Right atrium auricular region (tissue), 2 donors: ENCODE measurements at places on chromosomes 13 and 19. TPM values are rescaled to one million over a fixed set of nuclear protein-coding genes. Genes with fewer than 3 reads are reported as not detected.

- DNase-seq: no peak
These were observed 1.8 kb upstream of the DIAPH3 start for GRCh38 chr13:60165391-60166099.

- DNase-seq: no peak
These were observed 658 bp downstream of the SIN3B start for GRCh38 chr19:16829822-16830289.

DNA sequence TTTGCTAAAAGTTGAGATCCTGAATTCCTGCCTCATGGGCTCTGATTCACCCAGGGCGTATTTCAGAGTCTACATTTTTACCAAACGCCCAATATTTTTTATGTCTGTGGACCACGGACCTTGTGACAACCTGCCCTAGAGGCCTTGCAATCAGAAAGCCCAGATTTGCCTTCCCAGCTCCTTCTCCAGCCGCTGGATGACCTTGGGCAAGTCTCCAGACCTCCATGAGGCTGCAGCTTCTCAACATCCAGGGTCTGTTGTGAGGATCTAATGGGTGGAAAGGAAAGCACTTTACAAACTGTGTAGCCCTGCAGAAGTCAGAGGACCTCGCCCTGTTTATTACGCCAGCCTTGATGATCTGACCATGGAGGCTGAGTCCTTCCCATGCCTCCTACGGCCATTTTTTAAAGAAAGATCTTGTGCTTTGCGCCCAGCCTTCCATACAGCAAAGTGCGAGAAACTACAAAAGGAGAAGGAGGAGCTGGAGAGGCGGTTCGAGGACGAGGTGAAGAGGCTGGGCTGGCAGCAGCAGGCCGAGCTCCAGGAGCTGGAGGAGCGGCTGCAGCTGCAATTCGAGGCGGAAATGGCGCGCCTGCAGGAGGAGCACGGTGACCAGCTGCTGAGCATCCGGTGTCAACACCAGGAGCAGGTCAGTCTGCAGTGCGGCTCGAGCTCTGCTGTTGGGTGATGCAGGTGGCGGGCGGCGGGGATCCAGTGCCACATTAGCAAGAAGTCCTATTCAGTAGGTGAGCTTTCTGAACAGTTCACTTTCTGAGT, 115.6 kb downstream of the SLC7A1 start:
- no peak for DNase-seq

C19orf38 gene
- not detected for total RNA-seq

DNA sequence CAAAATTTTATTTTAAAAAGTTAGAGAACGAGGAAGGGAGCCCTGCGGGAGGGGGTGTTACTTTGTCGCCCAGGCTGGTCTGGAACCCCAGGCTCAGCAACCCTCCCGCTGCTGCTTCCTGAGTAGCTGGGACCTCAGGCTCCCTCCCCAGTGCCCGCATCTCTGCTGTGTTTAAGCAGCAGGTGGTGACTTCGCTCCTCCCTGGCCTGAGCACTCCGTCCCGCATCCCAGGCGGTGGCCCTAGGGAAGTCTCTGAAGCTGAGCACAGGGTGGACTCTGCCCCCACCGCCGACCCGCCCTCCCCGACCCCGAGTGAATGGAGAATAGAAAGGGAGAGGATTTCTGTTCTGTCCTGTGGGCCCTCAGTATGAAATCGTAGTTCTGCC, 30.5 kb downstream of the ZNF701 start:
- no peak for DNase-seq

GRCh38 chr13:42591602-42592001, 17.6 kb downstream of the TNFSF11 start:
- DNase-seq: no peak
